ENCODE measurements at places on chromosomes 6 and 20.

DNA sequence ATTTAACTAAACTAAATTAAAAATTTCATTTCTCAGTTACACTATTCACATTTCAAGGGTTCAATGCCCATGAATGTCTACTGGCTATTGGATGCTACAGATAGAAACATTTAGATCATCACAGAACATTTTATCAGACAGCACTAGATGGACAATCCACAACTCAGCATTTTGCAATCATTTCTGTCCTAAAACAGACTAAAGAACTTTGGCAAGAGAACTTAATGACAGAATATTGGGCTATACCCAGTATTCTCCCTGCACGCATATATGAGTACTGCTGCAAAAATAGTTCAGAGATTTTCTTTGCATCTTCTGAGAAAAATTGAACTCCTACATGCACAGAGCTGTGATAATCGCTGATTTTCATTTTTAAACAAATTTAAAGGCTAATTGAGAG is 36.1 kb upstream of the FBXO30 start:
- DNase-seq = no peak

DNA sequence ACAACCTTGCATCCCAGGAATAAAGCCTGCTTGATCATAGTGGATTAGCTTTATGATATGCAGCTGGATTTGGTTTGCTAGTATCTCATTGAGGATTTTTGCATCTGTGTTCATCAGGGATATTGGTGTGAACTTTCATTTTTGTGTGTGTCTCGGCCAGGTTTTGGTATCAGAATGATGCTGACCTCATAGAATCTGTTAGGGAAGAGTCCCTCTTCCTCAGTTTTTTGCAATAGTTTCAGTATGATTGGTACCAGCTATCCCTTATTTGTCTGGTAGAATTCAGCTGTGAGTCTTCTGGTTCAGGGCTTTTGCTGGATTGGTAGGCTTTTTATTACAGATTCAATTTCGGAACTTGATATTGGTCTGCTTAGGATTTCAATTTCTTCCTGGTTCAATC is 132.5 kb downstream of the ZFAND3 start:
- no peak for DNase-seq

- DNase-seq = no peak
Measured at GRCh38 chr6:160883999-160884398, 107.6 kb upstream of the MAP3K4 start.

DNA sequence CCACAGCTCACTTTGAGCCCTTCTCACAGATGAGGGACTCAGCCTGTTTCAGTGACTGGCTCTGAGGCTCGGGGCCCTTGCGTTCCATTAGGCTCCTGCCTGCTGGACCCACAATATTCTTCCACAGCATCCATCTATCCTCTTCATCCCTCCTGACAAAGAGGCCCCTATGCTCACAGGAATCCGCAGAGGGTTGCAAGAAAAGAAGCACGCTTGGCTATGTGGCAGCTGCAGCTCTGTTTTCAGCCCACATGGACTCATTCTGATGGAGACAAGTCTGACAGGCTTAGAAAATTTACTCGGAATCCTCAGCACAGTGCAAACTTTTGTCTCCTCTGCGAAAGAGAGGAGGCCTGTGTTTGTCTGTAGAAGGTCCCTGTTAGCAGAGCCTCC is 207.5 kb downstream of the SYNDIG1 start:
- no peak for DNase-seq

- DNase-seq = no peak
Measured at GRCh38 chr6:169943241-169944060, 192.0 kb downstream of the ERMARD start.

- DNase-seq = peak; percentile 61
Measured at GRCh38 chr6:142819603-142820337, 125.2 kb downstream of the HIVEP2 start.

DNA sequence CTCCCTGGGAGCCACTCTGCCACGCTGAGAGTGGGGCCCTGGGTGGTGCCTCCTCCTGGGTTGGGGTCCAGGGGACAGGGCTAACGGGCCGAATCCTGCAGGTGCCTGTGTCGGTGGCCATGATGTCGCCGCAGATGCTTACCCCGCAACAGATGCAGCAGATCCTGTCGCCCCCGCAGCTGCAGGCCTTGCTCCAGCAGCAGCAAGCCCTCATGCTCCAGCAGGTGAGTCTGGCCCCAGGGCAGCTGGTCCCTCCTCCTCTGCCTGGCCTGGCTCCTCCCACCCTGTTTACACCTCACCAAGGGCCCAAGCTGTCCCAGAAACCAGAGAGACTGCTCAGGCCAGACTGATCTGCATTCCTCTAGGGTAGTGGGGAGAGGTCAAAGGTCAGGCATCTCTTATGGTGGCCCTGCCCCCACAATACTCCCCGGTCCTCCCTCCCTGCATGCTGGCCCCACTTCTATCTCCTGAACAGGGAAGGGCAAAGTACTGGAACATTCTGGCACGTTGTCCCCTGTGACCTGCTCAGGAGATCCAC is 38.6 kb downstream of the FOXP4 start:
- no peak for DNase-seq

- DNase-seq = peak; percentile 43
Measured at GRCh38 chr6:105810922-105811482, 275.1 kb upstream of the PRDM1 start.

DNA sequence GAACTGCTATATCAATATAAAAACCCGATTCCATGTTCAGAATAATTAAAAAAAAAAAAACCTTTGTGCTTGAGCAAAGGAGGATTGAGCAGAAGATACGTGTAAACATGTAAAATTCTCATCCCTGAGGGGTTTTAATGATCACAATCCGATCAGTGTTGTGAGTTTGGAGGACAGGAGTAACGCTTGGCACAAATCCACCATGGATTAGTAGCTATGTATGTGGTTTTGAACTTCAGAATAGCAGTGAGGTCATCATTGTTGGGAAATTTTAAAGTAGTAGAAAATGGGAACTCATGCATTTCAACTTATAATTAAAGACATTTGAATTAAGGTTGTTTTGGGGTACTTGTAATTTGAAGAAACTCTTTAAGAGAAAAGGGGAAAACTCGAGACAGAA is 203.2 kb downstream of the RPS12 start:
- no peak for DNase-seq

Data from hematopoietic multipotent progenitor cell treated with erythropoietin and hydrocortisone succinate and interleukin-3 and kit ligand, for 4 days (in vitro differentiated cells).